ENCODE measurements at places on chromosomes 7 and 10.

DNA sequence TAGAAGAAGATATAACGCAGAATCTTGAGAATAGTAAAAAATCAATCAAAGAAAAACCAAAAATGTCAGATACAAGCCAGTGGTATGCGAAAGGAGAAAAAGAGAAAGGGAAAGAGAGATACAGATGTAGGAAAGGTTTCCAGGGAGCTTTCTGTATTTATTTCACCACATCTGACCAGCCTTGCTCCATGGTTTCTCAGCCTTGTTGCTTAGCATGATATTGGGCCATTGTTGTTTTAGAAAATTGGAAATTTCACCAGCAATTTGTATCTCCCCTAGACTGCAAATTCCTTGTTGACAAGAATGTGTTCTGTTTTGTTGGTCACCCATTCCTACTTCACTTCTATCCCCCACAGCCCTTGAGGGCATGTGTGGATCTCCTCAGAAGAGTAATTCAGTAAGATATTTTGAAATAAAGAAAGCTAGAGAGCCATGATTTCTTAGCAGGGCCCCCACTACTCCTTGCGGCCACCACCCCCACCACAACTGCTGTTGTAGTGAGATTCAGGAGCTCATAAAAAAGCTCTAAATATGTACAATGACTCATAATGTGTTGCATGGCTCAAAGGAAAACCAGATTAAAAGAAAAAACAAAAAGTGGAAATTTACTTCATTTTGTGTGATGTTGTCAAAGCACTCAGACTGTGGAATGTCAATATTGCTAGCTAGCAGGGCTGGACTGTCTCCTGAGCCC, 138.7 kb downstream of the CHRM2 start:
- DNase-seq, result no peak

GRCh38 chr10:17801507-17801906, 7.6 kb upstream of the MRC1 start:
- DNase-seq, result no peak

GRCh38 chr10:79402625-79402946, 42.8 kb downstream of the ZCCHC24 start:
- DNase-seq, result no peak

DNA sequence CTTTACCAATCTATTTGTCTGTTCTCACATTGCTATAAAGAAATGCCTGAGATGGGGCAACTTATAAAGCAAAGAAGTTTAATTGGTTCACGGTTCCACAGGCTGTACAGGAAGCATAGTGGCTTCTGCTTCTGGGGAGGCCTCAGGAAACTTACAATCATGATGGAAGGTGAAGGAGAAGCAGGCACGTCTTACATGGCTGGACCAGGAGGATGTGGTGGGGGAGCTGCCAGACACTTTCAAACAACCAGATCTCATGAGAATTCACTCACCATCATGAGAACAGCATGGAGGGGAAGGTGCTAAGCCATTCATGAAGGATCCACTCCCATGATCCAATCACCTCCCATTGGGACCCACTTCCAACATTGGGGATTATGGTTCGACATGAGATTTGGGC, 64.8 kb upstream of the SEPHS1 start:
- DNase-seq, result no peak

DNA sequence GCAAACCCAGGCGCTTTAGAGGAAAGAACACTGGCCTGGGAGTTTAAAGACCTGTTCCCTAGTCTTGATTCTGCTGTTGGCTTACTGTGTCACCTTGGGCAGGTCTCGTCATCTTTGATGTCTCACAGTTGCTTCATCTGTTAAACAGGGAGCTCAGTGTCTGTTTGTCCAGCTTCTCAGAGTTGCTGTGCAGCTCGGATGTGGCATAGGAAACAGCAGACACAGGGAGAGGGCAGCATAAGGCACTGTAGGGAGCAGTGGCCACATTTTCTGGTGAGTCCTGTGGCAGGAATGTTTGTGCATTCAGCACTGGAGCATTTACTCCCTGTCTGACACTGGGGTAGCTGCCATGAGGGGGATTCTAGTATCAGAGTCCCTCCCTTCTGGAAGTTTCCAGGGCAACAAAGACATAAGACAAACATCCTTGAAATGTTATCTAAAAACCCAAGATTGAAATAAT, 2.0 kb downstream of the REPIN1 start:
- peak; percentile 51 for DNase-seq

Data from stromal cell of bone marrow (primary cell).